ENCODE measurements at places on chromosomes 5 and 9.

DNA sequence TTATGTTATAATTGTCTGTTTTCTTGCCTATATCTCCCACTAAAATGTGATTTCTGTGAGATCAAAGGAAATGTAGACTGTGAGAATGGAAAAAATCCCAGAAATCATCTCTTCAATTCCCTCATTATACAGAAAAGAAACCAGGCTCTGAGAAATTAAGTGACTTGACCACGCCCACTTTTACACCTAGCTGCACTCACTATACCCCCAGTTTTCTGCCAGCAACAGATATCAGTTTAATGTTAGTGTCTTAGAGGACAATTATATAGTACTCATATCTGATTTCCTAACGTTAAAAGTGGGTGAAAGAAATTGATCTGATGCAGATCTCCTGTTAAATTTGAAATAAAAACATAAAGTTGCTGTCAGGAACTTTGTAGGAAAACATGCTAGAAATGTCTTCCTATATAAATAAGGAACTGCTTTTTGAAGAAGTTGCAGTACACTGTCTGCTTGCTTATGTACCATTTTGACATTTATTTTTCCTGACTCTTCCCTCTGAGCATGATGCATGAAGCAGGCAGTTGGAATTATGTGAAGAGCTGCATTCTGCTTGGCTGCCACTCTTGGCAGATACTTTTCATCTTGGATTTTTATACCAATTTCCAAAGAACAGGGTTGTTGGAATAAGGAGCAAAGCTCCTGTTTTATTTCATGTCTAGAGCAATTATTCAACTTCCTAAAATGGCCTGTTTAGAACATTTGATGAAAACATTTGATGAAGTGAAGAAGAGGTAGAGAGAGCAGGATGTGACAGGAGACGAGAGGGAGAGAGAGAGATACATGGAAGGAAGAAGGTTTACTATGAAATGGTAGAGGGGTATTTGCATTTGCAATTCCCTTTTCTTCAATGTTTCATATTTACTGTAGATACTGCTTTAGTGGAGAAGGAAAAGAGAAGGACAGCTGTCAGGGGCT lies 57.3 kb upstream of the RICTOR start:
- DNase-seq = no peak

DNA sequence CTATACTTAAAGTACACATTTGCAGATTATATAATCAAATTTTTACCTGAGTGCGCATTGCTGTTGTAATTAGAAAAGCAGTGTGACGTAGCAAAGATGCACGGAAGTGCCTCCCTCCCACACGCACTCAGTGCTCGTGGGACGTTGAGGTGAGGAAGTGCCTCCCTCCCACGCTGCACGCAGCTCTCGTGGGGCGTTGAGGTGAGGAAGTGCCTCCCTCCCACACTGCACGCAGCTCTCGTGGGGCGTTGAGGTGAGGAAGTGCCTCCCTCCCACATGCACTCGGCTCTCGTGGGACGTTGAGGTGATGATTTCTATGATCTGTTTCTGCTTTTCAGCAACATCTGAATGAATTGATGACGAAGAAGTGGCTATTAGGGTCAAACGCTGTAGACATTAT lies 21.0 kb downstream of the EXOC3 start:
- DNase-seq = no peak

GRCh38 chr9:624935-625500 lies 216.5 kb upstream of the DMRT1 start:
- DNase-seq = no peak

GRCh38 chr9:19160085-19160484 lies 32.8 kb upstream of the PLIN2 start:
- DNase-seq = no peak

- no peak for DNase-seq
Measured at GRCh38 chr9:77063645-77064285, 44.3 kb downstream of the FOXB2 start.

GRCh38 chr9:14993901-14994554 lies 83.8 kb upstream of the FREM1 start:
- no peak for DNase-seq

DNA sequence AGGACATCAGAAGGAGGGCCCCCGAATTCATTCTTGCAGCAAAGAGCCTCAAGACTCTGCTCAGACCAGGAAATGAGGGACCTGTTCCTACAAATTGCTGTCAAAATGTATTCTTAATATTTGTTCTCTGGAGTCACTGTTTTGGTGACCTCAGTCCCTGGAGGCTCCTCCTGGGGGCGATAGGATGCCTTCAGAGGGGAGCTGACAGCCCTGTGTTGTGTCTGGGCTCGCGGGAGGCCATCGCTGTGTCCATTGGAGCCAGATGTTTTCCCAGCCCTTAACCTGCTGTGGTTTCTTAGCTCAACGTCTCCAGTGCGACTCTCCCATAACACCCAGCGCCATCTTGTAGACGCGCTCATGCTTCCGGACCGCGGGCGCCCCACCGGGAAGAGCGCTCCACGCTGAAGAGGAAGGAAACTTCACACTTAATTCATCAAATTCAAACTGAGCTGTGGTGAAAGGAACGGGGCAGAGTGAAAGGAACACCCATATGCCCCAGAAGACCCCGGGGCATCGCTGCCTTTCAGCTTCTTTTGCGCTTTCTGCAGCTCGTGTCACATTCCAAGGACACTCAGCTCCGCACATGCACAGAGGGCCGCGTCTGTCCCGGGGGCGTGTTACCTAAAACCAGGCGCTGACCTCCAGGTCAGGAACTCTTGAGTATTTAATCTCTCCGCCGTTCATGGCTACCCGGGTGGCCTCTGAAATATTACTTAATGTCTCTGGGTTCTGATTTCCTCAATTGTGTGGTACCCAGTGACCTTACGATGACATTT lies 112.3 kb upstream of the GDNF start:
- no peak for DNase-seq

DNA sequence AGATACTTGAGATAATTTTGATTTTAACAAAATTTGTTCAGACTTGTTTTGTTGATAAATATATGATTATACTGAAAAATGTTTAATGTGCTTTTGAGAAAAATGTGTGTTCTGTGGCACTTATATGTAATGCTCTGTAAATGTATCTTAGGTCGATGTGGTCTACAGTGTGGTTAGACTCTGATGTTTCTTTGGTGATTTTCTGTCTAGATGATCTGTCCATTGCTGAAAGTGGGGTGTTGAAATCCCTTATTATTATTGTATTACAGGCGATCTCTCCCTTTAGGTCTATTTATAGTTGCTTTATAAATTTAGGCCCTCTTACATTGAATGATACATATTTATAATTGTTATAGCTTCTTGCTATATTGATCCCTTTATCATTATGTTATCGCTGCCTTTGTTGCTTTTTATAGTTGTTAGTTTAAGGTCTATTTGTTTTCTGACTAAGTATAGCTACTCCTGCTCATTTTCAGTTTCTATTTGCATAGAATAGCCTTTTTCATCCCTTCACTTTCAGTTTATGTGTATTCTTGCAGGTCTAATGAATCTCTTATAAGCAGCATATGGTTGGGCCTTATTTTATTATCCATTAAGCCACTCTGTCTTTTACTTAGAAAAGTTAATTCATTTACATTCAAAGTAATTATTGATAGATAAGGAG lies 124.3 kb downstream of the MRPS30 start:
- DNase-seq = no peak

DNA sequence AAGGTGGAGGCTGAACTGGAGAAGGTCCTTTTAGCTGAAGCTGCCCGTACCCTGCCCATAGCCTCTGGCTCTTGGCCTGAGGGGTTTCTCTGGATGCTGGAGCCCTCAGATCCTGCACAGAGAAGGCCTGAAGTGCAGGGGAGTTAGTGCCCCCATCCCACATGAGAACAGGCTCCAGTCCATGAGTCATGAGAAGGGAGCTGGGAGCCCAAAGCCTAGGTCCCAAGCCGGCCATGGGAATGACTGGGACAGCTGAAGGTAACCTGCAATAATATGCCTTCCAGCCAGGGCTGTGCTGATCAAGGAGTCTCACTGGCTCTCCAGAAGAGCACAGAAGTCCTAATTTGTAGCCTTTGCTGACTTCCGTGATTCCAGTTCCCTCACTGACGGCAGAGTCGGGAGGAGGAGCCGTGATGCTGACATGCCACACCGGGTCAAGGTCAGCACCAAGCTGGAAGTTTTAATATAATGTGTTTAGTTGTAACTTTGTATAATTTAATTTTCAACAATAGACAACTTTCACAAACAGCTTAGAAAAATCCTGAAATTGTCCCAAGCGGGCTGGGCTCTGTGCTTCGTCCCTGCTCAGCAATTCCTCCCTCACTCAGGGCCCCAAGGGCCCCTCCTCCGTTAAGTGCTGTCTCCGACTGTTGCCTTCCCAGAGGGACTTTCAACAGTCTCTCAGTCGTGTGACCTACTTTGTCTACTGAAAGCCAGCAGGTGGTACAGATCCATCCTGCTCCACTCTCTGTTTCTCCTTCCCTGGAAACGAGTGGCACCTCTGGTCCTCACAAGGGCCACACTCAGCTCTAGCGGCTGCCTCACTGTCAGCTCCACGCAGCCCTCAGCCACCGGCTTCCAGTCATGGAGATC lies 387.8 kb downstream of the GADD45G start:
- DNase-seq = no peak

DNA sequence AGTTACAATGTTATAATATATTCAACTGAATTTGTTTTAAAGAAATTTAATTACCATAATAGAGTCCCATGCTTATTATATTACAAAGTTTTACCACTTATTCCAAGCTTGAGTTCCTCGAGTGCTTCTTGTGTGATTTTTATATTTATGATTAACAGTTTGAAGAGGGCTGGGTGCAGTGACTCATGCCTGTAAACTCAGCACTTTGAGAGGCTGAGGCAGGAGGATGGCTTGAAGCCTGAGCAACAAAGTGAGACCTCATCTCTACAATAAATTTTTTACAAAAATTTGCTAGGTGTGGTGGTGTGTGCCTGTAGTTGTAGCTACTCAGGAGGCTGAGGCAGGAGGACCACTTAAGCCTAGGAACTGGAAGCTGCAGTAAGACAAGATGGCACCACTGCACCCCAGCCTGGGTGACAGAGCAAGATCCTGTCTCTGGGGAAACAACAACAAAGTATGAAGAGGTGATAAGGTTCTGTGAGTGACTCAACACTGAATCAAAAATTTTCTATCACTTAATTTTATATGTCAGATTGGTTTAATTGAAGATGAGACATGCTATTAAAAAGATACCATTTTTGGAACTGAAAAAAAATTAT lies 9.2 kb downstream of the POC5 start:
- no peak for DNase-seq

DNA sequence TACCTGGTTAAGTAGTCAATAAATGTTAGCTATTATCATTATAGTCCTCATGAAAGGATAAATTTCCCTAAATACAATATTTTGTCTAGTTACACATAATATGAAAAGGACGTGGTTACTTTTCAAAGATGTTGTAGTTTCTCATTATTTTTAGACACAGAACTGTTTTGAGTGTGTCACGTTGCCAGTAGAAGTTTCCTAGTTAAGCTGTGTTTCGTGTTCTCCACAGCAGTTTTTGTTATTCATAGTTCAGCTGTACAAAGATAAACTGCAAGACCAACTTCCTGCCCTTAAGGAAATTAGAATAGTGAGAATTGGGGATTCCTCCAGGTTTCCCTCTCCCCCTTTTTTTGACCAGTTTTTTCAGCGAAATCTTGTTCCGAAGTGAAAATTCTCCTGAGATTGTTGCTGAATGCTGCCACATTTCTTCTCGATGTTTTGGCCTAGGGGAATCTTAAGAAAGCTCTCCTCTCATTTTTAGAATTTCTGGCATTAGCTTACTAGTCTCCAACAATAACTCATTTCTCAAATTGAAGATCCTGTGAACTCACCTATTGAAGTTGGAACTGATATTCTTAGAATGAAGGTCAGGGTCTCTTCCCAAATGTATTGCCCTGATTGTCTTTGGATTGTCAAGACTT lies 176.1 kb downstream of the PAM start:
- no peak for DNase-seq

GRCh38 chr9:116191576-116192415 lies 38.2 kb downstream of the PAPPA start:
- DNase-seq = no peak

DNA sequence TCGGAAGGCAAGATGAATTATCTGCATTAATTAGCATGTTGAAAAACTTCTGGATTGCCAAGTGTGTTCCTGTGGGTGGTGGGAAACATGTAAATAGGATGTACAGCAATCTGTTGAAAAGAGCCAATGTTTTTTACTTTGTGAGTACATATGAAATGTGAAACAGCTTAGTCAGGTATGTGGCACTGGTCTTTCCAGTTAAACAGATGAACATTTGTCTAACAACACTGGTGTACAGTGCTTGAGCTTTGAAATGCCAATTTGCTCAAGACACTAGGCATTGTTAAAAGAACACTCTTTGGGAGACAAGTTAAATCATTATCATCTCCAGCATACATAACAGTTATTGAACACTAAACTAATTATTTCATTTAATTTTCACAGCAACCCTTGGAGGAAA lies 107.3 kb upstream of the SLC24A2 start:
- DNase-seq = no peak

DNA sequence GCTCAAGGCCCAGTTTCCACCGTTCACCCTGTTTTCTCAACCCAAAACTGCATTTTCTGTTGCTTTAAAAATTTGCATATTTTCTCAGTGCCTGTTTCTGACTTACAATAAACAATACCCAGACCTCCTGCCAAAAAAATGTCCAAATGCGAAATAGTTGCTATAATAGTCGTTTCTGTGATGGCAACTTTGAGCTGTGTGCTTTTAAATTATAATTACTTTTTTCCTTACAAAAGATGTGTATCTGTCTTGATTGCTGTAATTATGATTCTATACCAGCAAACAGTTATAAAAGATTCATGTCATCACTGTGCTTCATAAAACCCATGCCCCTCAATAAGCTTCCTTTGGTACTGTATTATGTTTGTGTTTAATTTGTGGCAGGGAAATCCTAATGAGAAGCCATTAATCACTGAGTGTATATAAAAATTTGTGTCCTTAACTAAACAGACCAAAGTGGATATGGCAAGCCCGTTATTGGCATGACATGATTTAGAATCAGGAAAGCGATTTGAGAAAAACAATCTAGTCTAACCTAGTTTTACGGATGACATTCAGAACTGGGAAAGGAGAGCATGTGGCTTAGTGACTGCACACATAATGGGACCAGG lies 5.4 kb upstream of the SLC1A3 start:
- DNase-seq = no peak

DNA sequence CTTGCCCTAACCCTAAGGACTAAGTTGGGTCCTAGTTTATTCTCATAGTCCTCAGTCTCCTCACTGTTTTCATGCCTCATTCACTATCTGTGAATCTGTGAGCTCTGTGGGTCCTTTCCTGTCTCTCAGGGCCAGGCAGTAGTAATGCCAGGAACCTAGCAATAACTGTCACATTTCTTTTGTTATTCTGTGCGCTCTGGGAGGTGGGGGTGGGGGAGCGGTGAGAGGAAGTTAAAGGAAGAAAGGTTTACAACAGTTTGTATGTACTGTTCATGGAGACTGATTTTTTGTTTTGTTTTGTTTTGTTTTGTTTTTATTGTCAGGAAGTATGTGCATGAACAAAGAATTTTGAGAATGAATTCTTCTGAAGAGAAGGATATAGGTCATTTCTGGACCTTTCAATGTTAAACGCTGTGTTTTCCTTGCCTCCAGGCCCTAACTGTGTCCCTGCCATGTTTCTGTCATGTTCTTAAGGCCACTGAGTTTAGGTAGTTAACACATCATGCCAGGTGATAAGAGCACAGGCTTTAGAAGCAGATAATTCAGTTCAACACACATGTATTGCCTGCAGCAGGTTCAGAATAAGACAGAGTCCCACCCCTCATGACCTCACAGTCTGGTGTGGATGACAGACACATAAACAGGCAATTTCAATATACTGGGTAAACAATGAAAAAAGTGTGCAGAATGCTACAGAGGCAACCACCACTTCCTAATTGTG lies 13.3 kb upstream of the FEM1C start:
- no peak for DNase-seq
